ENCODE measurements at places on chromosomes 7 and 10.

- DNase-seq = no peak
Observed at GRCh38 chr10:102106998-102107397, 13.2 kb downstream of the LDB1 start.

DNA sequence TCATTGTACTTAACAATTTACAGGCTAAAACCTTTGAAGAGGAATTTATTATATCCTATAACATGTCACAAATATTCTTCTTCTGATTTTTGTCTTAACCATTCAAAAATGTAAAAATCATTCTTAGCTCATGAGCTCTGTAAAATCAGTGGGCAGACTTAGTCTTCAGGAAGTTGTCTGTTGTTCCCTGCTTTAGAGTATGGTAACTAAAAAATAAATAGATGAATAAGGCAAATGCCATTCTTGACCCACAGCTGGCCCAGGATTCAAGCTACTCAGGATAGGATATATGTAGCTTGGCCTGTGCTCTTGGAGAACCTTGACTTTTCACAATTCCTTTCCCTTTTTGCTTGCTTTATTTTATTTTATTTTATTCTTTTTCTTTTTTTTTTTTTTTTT is 51.5 kb downstream of the LRRC4 start:
- DNase-seq = no peak

- no peak for DNase-seq
Observed at GRCh38 chr10:132551093-132551807, 13.7 kb downstream of the INPP5A start.

DNA sequence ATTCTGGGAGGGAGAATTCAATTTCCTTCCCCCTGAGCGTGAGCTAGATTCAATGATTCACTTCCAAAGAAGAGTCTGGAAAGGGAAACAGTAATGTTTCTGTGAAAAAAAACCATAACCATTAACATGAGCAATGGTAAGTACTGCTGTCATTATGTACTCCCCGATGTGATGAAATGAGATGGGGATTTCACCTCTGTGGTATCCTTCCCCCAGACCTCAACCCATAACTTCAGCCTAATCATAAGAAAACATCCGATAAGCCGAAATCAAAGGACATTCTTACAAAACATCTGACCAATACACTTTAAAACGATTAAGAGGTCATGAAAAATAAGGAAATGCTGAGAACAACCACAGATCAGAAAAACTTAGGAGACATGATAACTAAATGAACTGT is 27.2 kb downstream of the EZH2 start:
- DNase-seq = no peak

- DNase-seq = no peak
Observed at GRCh38 chr10:86945361-86946212, 11.8 kb downstream of the MMRN2 start.

- no peak for DNase-seq
Observed at GRCh38 chr10:71978988-71979691, 14.9 kb downstream of the CHST3 start.

- no peak for DNase-seq
Observed at GRCh38 chr7:75776295-75776971, 4.4 kb upstream of the CCL26 start.

DNA sequence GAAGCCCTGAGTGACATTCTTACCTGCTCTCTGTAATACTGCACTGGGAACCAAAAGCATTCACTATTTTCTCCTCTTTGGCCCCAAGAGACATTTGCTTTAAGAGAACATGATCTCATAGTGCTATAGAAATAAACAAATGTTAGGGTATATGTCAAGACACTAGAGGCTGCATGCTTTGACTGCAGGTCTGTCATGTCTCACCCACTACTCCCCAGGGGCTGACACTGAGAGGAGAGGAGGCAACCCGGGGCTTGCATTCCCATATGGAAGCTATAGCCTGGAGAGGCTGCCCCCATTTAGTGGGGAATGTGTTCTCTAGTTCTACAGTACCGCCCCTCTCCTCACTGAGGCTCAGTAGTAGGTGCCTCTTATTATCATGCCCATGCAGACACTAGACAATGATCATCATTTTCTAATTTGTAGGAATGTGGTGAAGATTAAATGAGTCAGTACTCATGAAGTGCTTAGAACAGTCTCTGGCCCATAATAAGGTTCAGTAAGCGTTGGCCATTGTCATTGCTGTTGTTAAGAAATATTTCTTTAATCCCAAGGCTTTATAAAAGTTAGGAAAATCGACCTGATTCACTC is 4.9 kb upstream of the SLF2 start:
- DNase-seq = no peak

DNA sequence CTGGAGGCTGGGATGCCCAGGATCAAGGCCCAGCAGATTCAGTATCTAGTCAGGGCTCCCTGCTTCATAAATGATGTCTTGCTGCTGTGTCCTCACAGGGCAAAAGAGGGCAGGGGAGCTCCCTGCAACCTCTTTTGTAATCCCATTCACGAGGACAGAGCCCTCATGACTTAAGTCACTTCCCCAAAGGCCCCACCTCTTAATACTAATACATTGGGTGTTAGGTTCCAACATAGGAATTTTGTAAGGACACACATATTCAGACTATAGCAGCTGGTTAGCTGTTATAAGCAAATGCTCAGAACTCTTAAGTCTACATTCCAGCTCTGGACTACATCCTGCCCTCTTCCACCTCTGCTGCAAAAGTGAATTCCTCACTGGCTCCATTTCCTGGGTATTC is 63.0 kb downstream of the VOPP1 start:
- DNase-seq = no peak

GRCh38 chr7:134685250-134685649 is 38.6 kb downstream of the BPGM start:
- no peak for DNase-seq

GRCh38 chr10:84244651-84245270 is at the start of gene RGR:
RGR (plus strand) TSS chr10:84245053; CDS start chr10:84245091, 38 bp downstream.
- no peak for DNase-seq

GRCh38 chr7:11650500-11650899 is 181.5 kb downstream of the THSD7A start:
- no peak for DNase-seq

DNA sequence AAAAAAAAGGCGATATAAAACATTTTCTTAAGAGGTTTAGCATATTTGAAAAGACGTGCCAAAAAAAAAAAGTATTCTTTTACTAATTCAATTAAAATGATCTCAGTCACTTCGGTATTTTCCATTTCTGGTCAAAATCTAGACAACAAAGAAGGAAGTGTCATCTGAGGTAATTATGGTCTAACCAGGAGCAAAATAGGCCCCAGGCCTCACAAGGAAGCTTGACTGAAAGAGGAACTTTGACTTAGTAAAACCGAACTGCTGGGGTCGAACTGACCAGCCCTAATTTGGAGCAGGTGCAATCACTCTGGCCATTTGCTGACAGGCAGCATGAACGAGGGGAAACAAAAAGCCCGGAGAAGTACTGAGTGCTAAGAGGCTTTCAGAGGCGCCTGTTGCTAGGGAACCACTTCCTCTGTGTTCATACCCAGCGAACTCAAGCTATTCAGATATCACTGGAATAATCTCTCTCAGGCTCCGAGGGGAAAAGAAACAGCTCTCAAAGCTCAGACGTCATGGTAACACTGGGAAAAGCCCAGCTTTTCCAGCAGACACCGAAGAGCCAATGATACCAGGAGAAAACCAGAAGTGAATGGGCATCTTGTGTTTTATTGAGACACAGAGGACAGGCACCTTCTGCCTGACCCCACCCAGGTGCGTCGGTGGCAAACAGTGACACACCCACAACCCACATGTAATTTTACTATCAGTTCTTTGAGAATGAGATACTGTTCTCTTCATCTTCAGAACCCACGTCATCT is 126.5 kb downstream of the FAM107B start:
- DNase-seq = peak; percentile 30

DNA sequence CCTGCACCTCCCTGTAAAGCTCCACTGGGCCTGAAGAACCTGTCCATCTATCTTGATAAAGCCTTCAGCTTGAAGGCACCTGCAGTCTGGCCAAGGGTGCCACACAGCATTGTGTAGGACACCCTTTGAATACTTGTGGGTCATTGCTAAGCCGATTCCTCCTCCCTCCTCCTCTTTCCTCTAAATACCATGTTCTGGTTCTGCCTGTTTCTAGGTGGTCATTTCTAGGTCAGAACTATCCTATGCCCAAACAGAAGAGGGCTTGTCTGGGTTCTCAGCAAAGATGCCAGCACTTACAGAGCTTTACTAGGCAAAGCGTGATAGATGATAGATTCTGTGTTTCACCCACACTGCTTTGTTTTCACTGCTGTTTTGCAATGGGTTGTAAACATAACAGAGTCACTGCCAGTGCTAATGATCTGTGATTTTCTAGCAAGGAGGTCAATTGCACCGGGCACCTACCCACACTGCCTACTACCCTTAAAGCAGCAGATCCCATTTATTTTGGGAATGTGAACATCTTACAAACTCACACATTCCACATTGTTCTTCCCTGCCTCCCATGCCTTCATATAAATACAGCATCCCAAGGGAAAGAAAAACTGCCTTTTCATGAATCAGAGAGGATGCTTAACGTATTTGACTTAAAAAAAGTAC is 279.1 kb upstream of the PITRM1 start:
- no peak for DNase-seq
